ENCODE measurements at places on chromosomes 4 and X.

DNA sequence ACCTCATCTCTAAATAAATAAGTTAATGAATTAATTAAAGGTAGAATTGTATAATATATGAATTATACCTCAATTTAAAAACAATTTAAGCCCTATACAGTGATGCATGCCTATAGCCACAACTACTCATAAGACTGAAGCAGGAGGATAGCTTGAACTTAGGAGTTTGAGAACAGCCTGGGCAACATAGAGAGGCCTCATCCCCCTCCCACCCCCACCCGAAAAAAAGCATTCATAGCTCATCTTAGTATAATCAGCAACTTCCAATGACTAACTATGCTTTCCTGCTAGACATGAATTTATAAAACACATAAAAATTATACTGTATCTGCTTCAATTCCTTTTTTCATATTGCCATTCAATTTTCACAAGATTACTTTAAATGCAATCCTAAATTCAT lies 1.6 kb downstream of the LRBA start:
- DNase-seq = no peak

DNA sequence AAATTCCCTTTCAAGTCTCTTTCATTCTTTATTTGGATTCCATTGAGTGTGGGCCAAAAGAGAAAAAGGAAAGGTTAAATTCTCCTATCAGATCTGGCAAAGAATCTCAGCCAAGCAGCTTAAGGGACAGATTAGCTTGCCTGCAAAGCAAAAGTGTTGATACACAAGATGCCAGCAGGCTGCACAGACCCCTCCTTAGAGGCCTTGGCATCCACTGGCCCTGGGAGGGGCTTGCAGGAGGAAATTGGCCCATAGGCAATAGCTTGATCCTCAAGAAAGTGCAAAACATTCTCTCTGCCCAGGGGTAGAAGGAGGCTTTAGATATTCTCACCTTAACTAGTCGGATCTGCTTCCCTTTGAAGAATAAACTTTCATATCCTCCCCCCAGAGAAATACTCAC lies 300.4 kb upstream of the CPEB2 start:
- no peak for DNase-seq

DNA sequence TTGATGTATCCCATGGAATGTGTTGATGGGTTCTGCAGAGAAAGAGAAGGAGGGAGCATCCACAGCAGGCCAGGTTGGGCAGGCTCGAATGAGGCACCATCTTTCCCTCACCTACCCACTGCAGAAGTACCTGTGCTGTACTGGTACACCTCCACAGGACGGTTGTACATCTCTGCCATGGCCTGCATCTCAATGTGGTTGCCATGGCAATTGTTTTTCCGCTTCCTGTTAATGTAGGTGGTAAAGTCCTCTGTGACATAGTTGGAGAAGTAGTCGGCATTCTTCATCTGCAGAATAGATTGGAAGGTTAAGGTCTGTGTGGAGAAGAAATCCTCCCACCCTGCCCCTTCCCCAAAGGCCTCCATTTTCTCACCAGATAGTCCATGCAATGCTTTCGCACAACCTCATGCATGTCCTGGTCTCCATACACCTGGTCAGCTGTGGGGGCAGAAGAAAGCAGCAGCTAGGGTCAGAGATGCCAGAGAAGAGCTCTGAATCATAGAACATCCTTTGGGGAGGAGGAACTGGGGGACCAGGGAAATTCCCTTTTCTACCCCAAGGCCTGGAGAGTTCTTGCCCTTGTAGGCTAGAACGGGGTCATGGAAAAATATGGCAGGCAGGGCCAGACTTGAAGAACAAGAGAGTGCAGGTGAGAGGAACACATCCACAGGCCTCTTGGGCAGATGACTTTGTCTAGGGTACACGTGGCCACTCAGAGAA lies 15.9 kb upstream of the PIM2 start:
- DNase-seq = peak; percentile 58

GRCh38 chrX:122439831-122440230 lies 744.2 kb upstream of the GRIA3 start:
- no peak for DNase-seq

- DNase-seq = peak; percentile 17
Measured at GRCh38 chrX:46837558-46838485, 979 bp downstream of the RP2 start.

DNA sequence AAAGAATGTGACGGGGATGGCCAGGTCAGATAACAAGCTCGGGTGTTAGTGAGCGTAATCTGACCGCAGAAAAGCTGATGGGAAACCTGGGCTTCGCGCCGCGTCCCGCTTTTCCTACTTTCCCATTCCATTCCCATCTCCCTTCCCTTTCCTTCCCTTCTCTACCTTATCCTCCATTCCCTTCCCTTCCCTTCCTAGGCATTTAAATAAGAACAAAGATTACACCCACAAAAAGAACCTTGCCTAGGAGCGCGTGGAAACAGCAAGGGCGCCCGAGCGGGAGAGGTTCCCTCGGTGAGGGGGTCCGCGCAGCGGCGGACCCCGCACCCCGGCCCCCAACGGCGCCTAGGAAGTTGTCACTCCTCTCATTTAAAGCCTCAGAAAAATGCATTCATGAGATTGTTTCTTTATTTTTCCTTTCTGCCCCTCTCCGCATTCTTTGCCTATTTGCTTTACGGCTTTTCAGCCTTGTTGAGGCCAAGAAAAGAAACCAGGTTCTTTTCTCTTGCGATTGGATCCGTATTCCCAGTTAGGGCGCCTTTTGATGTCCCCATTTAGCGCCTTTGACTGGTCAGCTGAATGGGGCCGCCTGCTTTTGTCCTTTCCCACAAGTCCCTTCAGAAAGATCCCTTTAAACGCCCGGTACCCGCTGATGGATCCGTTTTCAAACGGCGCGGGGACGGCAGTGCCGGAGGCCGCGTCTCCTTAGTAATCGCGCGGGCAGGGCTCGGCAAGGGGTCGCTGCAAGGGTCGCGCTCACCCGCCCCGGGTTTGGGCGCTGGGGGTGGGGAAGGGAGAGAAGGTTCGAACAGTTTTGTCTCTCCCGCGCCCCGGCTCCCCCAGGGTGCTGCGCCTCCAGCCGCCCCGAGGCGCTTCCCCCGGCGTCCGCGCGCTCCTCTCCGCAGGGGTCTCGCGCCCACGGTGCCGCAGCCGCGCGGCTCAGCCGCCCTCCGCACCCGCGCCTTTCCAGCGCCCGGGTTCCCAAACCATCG lies 54.1 kb upstream of the TMEM33 start:
- DNase-seq = no peak

DNA sequence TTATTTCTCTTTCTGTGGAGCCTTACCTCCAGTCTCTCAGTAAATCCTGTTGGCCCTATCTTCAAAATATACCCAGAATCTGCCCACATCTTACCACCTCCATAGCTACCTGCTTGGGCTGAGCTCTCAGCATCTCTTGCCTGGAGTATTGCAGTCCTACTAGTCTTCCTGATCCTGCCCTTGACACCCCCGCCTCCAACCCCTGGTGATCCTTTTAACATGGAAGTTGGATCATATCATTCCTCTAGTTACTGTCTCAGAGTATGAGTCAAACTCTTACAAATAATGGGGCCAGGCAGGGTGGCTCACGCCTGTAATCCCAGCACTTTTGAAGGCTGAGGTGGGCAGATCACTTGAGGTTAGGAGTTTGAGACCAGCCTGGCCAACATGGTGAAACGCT lies 43.1 kb upstream of the SETD7 start:
- no peak for DNase-seq

DNA sequence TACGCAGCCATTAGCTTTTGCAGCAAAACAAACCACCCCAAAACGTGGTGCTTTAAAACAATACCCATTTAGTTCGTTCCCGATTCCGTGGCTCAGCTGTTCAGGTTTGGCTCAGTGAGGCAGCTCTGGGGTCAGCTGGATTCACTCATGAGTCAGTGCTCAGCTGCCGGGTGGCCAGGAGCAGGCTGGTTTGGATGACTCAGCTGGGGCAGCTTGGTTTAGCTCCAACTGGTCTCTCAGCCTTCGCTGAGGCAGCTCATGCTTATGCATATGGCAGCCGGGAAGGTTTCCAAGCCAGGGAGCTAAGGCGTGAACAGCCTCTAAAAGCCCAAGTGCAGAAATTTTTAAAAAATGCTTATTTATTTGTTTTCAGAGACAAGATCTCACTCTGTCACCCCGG lies 13.3 kb upstream of the CD99 start:
- DNase-seq = no peak

DNA sequence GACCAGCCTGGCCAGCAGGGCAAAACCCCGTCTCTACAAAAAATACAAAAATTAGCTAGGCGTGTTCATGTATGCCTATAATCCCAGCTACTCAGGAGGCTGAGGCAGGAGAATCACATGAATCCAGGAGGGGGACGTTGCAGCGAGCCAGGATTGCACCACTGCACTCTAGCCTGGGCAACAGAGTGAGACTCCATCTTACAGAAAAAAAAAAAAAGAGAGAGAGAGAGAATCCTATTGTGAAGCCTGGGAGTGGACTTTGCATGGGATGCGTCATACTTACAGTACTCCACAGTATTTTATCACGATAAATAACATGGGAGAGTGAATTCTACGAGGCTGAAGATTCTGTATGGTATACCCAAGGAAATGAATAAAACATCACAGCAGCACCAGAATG lies 139.6 kb downstream of the AASDH start:
- DNase-seq = no peak

- DNase-seq = no peak
Measured at GRCh38 chr4:80489798-80490197, 154.3 kb downstream of the CFAP299 start.

- DNase-seq = no peak
Measured at GRCh38 chr4:98786866-98787265, 128.5 kb upstream of the TSPAN5 start.

GRCh38 chr4:155854582-155855226 lies 11.4 kb downstream of the ASIC5 start:
- no peak for DNase-seq

DNA sequence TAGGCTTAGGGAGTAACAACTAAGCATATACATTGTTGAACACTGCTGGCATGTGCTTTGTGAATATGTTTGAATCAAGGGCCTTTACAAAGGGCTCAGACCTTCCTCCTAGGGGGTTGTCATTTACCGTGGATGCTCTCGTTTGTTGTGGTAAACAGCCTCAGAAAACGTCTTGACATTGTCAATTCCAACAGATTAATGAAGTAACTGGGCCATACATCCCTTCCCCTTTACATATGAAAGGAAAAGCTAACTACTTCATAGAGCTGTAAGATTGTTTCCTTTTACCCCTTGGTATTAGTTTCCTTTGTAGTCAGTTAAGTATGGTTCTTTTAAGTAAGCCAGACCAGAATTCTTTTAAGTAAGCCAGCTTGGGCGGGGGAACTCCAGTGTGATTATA lies 42.9 kb downstream of the FAT4 start:
- DNase-seq = no peak

GRCh38 chr4:116925900-116926457 lies 159.4 kb downstream of the TRAM1L1 start:
- DNase-seq = no peak

- no peak for DNase-seq
Measured at GRCh38 chr4:94889946-94890345, 132.2 kb downstream of the BMPR1B start.

DNA sequence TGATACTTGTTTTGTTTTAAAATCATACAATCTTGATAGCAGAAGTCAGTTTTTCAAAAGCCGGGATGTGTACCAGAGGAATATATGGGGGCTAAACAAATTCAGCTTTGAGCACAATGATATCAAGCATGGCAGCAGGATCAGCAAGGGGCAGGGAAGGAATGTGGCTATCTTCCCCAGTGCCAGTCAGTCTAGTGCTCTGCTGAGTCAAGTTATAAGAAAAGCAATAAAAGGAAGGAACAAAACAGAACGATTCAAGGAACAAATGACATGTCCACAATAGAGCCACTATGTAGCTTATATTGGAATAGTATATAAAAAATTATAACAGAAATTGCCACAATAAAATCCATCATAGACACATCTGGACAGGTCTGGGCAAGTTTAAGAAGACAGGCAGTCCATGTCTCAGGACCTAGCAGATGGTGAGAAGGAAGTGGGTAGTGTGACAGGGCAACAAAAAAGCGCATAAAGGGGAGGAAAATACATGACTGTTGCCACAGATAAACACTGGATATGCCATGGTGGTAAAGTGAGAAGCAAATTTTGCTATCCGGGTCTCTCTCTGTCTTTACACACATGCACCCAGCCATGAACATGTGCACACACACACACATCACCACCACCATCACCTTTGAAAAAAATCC lies 518.2 kb upstream of the HTR2C start:
- DNase-seq = no peak

DNA sequence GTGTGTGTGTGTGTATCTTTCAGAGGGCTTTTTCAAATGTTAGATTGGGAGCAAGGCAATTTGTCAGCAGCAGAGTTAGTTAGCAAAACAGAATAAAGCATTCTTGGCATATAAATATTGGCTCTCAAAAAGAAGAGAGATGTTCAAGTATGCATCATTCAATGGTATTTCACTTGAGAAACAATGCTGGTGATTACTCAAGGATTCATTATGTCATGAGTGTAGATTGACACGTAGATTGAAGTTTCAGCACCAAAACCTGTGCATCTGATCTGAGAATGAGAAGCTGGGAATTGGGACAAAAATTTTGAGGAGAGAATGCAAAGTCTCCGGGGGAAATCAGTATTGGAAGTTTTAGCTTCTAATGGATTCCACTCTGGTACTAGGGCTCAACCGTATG lies 241.4 kb downstream of the FRMPD4 start:
- no peak for DNase-seq

GRCh38 chrX:152632445-152633097 lies 5.1 kb upstream of the GABRQ start:
- DNase-seq = peak; percentile 31

GRCh38 chr4:26789208-26789607 lies 71.4 kb upstream of the STIM2 start:
- no peak for DNase-seq

DNA sequence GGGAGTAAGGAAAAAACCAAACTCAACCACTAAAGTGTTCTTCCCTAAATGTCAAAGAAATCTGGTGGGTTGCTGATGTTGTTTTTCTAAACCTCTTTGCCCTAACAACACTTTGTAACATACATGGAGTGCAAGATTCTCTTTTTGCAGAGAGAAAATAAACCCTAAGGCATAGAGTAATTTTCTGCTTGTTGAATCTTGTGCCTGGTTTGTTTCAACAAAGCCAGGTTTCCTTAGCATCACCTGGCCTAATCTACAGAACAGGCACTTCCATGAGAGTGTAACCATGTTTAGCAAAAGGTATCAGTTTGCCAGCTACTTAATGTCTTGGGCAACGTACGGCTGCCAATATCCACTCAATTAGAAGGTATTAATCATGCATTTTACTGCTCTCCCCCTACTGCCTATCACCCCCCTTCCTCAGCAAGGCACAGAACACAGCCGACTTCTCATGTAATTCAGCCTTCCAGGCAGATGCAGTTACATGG lies 219.2 kb downstream of the MAML3 start:
- DNase-seq = no peak

GRCh38 chr4:22500128-22500611 lies 15.7 kb downstream of the ADGRA3 start:
- DNase-seq = no peak

DNA sequence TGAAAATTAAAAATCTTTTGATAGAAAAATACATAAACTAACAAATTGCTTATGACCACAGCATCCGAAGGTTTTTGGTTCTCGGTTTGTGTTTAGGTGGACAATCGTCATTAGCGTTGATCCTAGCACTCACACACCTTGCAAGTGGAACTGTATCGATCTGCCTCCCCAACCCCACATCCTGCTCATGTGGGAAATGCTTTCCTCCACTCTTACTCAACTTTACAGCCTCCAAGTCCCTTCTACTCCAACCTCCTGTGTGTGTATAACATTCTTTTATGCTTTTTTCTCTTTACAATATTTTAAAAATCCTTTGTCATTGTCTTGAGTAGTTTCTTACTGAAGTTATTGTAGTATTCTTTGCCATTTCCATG lies 15.6 kb upstream of the TMEM131L start:
- DNase-seq = peak; percentile 33

Measured in activated CD4-positive, alpha-beta T cell treated with anti-CD3 and anti-CD28 coated beads, Interleukin-2, amount 10 ng/mL, durations not matched to agents 7 days and 5 days (primary cell).